ENCODE measurements at places on chromosomes 11 and 22.

DNA sequence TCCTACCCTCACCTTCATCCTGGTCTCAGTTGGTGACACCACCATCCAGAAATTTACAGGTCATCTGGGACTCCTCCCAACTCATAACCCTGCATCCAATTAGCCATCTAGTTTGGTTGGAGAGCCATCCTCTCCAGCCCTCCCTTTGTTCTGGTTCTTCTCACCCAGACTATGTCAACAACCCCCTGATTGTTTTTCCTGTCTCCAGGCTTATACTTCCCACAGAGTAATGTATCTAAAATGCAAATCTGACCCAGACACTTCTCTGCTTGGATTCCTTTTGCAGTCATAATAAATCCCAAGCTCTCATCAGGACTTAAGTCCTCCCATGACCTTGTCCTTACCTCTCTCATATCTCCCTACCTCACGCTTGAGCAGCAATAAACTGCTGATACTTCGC, 3.0 kb downstream of the TTC12 start:
- no peak for DNase-seq

DNA sequence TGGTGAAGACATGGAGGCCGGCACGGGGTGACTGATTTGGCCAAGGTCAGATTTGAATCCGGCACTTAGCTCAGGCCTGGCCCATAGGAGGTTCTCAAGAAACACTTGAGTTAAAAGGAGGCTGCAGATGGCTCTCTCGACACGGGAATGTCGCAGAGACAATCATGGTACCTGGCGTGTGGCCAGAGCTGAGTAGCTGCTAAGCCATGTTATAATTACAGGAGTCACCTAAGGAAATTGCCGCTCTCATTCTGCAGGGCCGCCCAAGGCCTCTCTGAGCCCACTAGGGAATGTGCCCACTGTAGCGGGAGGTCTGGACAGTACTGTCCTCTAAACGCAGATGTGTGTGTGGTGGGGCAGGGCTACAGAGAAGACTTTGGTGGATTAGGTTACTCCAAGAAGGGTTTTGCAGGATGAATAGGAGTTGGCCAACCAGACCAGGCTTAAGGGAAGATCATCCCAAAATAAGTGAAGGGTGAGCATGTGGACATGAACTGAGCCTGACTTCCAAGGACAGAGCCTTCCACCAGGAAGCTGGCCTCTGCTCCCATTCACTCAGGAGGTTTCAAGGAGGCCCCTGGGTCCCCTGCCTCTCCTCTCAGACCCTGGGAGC, 19.3 kb upstream of the PRR5 start:
- no peak for DNase-seq

DNA sequence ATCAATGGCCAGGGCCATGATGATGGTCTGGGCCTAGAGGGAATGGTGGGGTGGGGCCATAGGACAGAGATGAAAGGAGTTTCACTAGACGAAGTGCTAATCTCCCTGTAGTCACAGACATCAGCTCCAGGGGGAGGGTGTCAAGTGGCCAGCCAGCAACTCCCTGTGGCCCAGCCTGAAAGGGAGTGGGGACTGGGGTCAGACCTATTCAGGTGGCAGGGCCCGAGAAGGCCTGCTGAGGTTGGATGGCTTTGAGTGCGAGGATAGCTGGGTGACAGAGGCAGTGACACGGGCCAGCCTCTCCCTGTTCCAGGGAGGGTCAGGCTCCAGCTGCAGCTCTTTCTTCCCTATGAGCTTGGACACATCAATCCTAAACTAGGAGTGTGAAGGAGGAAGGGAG, 11.0 kb downstream of the TOB2 start:
- no peak for DNase-seq

- DNase-seq: no peak
These were observed 5.0 kb upstream of the MYOD1 start for GRCh38 chr11:17714356-17714854.

- no peak for DNase-seq
These were observed 18.7 kb upstream of the PANX2 start for GRCh38 chr22:50151571-50152537.

DNA sequence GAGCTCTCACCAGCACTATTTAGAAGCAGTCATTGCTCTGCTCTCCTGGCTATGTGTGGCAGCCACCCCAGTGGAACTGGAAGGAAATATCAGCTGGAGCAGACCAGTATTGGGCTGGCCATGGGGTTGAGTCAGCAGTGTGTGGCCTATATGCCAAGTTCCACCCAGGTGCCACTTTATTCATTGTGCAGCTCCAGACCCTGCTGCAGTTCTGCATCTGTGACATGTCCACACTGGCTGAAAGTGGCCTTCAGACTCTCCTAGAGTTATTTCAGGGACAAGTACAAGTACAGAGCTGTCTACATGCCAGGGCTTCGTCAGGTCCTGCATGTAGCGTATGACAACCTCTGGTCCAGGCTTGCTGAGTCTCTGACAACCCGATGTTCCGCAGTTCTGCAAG, 55.2 kb downstream of the CABIN1 start:
- DNase-seq: no peak

DNA sequence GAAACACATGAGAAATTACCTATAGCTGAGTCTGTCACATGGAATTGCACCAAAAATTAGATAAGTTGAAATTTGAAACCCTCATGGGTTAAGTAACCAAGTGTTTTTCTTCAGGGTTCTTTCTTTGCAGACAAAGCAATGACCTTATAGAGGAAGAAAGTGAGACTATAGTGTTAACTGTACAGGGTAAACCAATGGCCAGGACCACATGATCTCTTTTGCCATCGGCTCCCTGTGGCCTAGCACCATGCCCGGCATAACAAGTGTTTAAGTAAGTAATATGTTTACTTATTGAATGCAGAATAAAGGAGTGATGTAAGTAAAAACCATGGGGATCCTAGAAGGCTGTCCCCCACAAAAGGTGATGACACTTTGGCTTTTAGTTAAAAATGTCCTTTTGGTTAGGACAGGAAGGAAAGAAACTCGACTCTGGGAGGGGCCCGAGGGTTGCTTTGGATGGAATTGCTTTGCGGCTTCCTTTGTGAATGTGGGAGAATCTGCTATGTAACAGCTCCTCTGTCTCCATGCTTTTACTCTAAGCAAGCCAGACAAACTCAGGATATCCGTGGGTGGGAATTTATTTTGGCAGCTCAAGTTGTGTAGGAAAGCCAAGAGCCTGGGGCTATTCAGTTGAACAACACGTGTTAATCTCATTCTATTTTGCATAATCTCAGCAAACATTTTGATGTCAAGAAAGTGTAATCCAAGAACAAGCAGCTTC, 454.7 kb downstream of the INSC start:
- no peak for DNase-seq

- DNase-seq: peak; percentile 58
These were observed 743 bp downstream of the USP47 start for GRCh38 chr11:11842421-11843008.

DNA sequence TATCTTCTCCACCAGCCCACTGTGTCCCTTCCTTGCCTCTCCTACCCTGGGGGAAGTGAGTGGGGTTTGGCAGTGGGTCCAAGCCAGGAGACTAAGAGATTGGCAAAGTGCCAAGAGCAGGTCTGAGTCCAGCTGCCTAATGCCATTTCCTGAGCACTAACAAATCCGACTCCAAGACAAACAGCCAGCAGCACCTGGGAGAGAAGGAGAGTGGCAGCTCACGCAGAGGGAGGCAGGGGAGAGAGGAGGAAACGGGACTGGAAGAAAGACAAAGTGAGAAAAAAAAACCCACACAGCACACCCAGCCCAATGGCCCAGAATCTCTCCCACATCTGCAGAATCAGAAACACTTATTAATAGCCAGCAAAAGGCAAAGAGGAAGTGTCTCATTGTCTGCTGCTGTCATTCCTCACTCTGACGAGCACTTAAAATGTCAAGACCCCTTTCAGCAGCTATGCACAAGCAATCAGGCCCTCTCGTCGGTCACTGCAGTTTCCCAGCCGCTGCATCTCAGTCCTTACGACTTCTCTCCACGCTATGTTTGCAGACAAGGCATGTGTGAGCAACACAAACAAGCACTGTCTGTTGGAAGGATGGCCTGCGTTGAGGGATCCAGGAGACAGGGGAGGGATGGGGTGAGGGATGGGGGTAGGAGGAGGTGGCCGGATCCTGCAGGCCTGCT, 558.4 kb upstream of the CADM1 start:
- DNase-seq: peak; percentile 31

DNA sequence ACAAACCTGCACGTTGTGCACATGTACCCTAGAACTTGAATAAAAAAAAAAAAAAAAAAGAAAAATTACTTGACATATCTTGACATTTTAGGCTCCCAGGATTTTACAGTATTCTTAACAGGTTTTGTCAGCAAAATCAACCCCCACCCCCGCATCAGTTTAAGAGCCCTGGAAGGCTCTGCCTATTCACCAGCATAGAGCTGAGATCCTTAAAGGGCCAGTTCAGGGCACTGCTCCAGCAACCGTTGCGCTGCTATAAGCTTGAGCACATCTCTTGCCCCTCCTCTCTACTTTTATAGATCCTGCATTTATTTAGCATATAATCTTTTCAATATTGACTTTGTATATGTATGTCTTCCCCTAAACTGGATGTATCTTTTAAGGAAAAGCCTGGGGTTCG, 697 bp upstream of the PAFAH1B2 start:
- DNase-seq: peak; percentile 40

- no peak for DNase-seq
These were observed 27.1 kb downstream of the APLP2 start for GRCh38 chr11:130096823-130097222.

GRCh38 chr22:47619631-47620030, 857.2 kb downstream of the TBC1D22A start:
- no peak for DNase-seq

DNA sequence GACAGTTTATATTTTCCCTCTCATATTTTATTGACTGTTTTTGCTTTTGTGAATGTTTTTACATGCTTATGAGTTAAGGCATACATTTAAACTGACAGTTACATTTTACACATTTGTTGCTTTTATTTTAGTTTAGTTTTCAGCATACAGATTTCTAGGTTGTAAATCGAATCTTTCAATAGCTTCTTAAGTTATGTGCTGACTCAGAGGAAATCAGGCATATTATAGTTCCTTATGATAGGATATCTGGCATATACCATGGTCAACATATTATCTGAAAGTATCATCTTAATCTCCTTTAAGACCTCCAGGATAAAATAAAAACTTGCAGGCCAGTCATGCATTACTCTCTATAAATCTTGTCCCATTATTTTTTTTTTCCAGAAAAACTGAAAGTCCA, 916.6 kb downstream of the LRRC4C start:
- no peak for DNase-seq

- DNase-seq: no peak
These were observed 64.0 kb upstream of the POU2AF1 start for GRCh38 chr11:111443032-111443431.
